Stimulated activated CD8-positive, alpha-beta memory T cell treated with anti-CD3 and anti-CD28 coated beads, Interleukin-7, amount 100 ng/mL, for 4 hours (primary cell): ENCODE measurements at places on chromosomes 3 and 15.

DNA sequence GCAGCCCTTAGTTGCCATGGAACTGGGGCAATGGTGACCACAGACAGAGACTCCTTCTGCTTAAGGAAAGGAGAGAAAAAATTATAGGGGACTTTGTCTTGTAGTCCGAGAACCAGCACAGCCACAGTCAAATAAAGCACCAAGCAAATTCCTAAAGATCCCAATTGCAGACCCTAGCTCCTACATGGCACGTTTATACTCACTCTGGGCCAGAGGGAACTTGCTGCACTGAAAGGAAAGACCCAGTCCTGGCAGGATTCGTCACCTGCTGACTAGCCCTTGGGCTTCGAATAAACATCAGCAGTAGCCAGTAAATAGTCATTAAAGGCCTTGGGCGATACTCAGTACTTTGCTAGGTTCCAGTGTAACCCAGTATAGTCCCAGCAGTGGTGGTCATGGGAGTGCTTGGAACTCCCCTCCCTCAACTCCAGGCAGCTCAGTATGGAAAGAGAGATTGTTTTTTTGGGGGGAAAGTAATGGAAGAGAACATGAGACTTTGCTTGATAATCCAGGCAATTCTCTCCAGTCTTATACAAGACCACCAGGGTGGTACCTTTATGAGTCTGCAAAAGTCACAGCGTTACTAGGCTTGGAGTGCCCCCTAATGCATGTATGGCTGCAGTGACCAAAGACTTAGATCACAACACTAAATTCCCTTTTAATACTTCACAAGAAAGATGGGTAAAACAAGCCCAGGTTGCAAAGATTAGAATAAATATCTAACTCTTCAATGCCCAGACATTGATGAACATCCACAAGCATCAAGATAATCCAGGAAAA lies 66.4 kb upstream of the AGTR1 start:
- DNase-seq: no peak

GRCh38 chr3:189513281-189514117 lies 117.7 kb upstream of the TP63 start:
- DNase-seq: no peak

DNA sequence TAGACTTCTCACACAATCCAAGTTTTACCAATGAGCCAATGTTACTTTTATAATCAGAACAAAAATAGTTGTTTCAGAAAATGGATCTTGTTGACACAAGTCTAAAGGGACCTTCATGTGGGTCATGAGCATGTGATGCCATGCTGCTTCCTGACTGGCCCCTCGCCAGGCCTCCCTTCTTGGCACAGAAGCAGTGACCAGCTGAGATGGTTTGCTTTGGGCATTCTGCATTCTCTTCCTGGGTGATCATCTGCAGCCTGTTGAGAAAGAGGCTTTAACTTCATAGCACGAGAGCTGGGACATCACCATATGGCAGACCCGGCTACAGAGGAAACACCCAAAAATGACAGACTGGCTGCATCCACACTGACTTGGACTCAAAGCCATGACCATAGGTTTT lies 45.7 kb downstream of the TGM4 start:
- no peak for DNase-seq

GRCh38 chr15:27958911-27959578 lies 140.1 kb downstream of the OCA2 start:
- DNase-seq: no peak

DNA sequence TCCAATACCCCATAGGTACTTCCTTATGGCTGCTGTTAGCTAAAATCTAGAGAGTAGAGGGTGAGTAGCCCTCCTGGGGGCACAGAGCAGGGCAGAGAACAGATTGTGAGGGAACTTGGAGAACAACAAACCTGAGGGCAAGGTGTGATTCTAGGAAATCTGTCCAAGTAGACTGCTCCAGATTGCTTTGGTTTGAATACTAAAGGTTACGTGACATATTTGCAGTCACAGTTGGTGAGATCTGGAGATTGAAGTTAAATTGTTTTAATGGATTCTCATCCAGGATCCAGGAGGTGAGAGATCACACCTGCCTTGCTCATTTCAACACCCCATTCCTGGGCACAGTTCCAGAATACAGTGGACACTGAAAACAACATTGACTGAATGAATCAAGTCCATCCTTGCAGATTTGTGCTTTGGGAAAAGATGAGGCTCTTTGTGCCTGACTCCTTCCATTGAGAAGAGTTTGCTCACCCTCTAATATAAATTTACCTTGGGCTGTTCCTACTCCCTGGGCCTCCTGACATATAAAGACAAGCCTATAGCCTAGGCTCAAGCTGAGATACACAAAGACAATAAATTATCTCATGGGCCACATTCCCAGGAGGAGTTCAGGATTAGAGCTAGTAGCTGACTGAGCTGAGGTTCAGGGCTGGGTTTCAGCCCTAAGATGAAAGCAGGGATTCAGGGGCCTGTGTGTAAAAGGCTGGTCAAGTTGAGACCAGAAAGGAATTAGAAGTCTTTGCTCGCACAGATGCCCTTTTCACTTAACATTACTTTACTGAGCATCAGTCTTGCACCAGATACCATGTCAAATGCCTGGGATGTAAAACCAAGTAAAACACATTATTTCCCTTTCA lies 400.9 kb upstream of the MCTP2 start:
- DNase-seq: no peak

- no peak for DNase-seq
Measured at GRCh38 chr3:112302881-112303763, 9.1 kb upstream of the SLC9C1 start.

DNA sequence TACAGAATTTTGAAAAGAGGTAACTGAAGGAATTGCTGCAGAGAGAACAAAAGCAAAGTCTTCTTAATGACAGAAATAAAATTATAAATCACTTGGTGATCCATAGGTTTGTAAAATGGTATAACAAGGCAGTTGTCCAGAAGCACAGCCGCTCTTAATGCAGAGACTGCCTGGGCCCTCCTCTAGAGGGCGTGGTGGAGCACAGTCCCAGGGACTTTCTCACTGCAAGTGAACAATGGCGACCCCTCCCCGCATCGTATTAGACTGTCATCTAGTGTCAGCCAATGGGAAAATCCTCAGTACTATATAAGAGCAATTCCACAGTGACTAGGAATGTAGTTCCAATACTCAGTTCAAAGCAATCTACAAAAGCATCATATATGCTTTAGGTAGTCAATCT lies 26.4 kb upstream of the ZBED2 start:
- DNase-seq: no peak

DNA sequence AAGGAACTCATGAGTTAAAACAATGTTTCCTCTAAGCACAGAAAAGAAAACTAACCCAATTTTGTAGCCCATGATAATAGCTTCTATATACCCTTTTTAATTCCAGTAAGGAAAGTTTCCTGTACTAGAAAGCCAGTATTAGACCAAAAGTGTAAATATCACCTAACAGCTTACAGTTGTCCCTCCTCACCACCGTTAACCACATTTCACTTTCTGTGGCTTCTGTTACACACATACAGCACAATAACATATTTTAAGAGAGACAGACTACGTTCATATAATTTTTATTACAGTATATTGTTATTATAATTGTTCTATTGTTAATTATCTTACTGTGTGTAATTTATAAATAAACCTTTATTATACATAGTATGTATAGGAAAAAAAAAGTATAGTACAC lies 74.1 kb downstream of the ZNF280D start:
- no peak for DNase-seq

- no peak for DNase-seq
Measured at GRCh38 chr3:150588027-150588830, 14.9 kb upstream of the SELENOT start.

DNA sequence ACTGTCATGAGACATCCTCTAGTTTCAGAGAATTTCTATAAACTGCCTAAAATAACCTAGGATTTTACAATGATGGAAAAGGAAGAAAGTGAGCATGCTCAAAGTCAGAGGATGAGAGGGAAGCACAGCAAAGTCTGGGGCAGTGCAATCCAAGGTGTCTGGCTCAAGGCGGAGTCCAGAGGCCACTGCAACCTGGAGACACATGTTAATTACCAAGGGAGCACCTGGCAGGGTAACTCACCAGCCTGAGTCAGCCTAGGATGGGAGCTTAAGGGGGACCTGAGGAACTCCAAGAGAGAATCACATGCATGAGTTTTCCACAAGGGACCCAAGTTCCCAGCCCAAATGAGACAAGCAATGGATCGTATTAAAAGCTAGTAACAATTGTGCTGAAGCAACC lies 49.8 kb downstream of the PLD1 start:
- no peak for DNase-seq

DNA sequence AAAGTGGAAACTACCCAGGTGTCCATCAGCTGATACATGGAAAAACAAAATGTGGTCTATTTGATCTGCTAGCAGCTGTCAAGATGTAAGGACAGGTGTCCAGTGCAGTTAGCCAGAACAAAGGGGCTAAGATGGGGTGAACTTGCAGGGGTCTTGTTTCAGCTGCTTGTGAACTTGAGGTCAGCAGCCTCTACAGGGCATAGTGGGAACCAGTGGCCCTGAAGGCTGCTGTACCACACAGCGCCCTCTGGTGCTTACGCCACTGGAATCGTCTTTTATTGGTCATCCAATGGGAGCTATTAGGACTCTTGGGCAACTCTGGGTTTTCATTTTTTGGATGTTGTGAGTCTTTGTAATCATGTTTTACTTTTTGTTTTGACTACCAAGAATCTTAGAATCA lies 62.2 kb upstream of the CTSH start:
- no peak for DNase-seq

DNA sequence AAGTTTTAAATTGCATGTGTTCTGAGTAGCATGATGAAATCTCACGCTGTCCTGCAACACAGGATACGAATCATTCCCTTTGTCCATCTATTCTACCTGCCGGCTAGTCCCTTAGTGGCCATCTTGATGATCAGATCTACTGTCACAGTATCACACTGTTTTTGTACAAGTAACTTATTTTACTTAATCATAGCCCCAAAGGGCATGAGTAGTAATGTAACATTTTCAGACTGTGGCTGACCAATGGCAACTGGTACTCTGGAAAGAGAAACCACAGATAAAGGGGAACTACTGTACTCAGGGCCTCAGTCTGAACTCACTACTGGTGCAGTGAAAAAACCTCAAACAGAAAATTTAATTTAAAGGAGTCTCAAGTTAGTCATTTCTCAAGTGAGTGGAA lies 127.3 kb upstream of the MRPL3 start:
- no peak for DNase-seq

DNA sequence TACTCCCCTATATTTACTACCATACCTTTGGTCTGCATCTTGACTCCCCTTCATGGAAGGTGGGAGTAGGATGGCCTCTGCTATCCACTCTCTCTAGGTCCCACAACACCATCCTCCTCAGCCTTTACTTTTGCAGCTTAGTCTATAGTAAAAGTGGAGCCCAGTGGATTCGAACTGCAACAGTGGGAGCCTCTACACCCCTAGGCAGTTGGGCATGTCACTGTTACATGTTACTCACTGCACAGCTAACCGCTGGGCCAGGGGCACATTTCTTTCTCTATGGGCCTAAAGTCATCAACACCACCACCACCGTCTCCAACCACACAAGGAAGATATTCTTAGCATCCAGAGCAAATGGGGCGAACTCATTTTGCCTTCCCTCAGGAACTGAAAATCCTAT lies 62.9 kb downstream of the KLF13 start:
- DNase-seq: no peak

- no peak for DNase-seq
Measured at GRCh38 chr3:195246581-195246995, 24.4 kb downstream of the XXYLT1 start.

- no peak for DNase-seq
Measured at GRCh38 chr3:122365073-122365472, 18.0 kb downstream of the MIX23 start.

DNA sequence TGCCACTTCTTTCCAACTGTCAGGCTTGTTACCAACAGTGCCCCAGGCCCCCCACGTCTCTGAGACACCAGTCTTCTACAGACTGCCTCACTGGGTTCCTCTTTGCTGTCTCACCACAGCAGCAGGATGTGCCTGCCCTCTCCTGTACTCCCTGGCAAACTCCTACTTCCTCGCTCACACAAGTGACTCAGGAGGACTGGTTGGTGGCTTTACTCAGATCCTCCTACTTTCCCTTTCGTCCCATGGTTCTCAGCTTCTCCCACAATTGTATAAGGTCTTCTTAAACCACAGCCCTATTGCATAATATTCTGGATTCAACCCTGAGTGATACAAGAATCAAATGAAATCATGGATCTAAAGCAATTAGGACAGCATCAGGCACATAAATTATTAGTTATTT lies 246.6 kb upstream of the PROK2 start:
- DNase-seq: no peak

GRCh38 chr3:113194823-113195401 lies 16.4 kb upstream of the BOC start:
- no peak for DNase-seq

- no peak for DNase-seq
Measured at GRCh38 chr15:68512598-68512997, 66.2 kb upstream of the CORO2B start.

DNA sequence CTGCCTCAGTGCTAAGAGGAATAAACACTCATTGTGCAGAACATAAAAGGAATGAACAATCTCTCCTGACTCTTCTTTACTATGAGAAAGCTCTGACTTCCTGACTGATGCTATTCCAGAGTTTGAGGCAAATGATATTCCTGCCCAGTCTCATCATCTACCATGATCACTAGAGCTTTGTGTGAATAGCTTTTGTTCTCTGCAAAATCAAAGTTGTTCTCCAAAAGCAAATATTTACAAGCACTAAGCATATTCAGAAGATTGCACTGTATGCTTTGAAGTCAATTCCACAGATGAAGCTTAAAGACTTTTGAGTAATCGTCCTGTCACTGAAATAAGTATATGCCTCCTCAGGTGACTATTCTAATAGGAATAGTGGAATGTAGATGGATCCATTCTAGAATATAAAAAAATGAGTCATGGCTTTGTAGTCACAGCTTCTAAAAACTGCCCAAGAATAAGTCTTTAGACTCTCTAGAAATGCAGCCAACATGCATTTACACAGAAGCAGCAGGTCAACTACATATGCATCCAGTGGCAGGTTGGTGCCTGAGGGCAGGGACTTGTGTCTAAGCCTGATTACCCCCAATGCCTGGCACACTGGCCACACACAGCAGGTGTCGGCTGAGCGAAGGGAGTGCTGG lies 34.6 kb downstream of the TNFAIP8L3 start:
- DNase-seq: no peak

DNA sequence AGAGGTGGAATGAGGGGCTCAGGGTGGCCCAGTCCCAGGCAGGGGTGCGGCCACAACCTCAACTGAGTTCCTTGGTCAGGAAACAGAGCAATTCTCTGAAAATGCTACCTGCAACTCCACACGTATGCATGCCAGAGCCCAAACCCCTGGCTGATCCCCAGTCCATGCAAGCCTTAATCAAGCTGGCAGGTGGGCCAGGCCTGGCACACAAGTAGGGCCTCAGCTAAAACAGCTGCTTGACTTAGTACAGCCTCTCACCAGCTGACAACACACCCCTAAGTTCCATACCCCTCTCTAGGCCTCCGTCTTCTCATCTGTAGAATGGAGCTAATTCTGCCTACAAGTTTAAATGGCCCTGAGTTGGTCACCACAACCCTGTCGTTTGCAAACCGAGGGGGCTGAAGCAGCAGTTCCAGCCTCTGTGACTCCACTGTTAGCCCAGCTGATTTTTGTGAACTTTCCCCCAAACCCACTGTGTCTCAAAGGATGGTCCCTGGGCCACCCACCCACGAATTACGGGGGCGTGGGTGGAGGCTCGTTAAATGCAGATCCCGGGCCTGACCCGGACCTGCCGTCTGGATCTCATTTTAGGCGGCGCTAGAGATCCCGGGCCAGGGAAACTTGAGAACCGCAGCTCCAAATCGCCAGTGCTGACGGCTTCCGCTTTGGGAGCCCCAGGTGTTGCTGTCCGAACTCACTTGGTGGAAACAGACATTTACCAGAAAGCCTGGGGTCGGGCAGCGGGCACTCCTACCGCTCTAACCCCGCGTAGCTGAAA lies 927 bp downstream of the CHDH start:
- DNase-seq: no peak

GRCh38 chr3:17021614-17022013 lies 136.9 kb downstream of the PLCL2 start:
- DNase-seq: no peak
